ENCODE measurements at places on chromosomes 16 and 17.

- no peak for DNase-seq
Measured at GRCh38 chr17:58338841-58339754, 10.5 kb upstream of the TSPOAP1 start.

DNA sequence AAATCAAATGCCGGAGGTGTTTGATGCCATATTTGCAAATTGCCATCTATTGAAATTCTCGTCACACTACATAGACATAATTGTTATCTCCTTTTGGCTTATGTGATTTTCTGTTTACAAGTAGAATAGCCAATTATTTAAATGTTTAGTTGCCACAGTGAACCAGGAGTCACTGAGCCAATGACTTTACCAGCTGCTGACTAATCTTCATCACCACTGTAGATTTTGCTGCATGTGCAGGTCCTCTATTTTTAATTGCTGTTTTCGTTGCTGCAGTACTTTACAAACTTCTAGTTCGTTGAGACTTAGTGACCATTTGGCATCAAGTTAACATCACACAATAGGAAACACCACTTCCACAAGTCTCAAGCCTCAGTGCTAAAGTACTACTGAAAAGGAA, 22.8 kb downstream of the ABHD15 start:
- DNase-seq, result no peak

- DNase-seq, result no peak
Measured at GRCh38 chr17:80844418-80844990, 147.1 kb upstream of the CHMP6 start.

GRCh38 chr16:49861299-49861698, 5.4 kb upstream of the ZNF423 start:
- DNase-seq, result no peak

- no peak for DNase-seq
Measured at GRCh38 chr16:68272507-68273209, 8.3 kb downstream of the SLC7A6 start.

DNA sequence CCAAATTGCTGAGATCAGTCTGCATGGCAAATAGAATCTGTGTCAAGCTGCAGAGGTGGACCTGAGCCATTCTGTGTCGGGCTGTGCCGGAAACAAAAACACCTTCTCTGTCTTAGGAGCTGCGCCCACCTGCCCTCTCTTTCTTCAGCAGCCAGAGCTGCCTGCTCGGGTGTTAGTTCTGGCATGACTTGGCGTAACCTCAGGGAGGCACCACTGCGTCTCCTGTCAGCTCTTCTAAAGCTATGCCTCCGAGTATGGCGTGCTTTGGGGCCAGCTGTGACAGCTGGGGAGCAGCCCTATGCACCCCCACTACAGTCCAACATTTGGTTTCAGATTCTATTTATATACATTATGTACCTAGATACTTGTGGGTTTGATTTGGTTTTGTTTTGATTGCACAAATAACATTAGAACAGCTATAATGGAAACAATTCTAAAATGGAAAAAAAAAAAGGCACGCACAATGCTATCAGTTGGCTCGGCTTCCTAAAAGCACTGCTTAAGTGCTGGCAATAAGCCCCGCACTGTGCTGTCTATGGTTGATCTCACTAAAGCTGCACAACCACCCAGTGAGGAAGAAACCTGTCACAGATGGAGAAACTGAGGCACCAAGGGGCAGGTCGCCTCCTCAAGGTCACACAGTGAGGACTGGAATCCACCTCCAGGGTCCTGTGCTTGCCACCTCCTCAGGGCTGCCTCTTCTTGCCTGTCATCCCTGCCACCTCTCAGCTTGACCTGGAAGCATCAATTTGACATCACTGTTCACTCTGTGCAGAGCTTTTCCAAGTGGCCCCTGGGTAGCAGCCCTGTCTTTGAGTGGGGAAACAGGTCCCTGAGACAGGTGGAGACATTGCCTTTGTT, 18.7 kb upstream of the ADGRG1 start:
- peak; percentile 37 for DNase-seq

DNA sequence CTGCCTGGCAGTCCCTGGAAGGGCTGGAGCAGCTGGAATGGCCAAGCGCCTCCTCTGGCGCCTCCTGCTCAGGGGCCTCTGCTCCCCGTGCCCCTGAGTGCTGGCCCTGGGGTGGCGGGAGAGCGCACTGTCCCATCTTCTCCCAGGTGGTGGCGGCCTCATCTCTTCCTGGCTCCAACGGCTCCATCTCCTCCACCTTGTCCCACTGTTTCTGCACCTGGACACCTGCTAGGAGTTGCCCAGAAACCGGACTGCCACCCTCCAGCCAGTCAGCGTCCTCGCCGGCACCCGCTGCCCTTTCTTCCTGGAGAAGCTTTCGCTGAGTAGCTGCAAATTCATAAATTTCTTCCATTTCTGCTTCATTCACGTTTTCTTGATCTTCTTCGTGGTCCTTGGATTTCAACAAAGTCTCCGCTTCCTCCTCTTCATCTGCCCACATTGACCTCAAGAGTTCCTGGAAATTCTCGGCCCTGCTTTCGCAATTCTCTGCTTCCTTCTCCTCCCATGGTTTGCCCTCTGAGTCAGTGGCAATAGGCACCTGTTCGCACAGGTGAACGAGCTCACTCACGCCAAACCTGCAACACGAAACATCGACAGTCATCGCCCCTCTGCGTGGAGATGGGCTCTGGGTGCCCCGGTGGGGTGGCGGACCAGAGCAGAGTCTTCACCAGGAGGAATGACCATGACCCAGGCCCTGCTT, 13.7 kb upstream of the NLRC3 start:
- no peak for DNase-seq

GRCh38 chr16:7513429-7513828, 180.8 kb downstream of the RBFOX1 start:
- no peak for DNase-seq

- no peak for DNase-seq
Measured at GRCh38 chr17:79086609-79087427, 12.2 kb downstream of the ENGASE start.

DNA sequence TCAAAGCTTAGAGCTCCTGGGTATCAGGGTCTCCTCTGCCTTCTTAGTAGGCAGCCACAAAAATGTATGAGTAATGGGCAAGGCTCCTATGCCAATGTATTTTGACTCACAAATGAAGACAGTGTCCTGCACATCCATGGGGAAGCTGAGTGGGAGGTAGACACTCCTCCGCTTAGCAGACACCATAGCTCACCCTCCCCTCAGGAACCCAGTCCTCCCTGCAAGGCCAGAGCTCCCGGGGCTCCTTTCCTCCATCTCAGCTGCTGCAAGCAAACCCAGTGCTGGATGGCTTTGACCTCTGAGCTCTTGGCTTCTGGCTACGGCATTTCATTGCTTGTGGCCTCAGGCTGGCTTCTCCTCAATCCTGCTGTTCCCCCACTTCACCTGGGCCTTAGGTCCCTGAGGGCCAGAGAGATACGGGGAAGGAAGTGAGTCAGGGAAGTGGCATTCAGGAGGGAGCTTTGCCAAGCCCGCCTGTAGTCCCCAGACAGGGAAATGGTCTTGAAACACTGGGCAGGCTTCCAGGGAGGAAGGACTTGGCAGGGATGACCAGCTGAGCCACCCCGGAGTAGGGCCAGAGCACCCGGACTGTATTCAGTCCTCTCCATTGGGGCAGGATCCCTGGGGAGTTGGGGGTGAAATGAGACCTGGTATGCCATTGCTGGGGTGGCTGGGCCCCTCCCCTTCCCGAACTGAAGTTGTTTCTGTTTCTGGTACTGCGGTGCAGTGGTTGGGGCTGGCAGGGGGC, 4.5 kb downstream of the ABCC3 start:
- no peak for DNase-seq

- DNase-seq, result no peak
Measured at GRCh38 chr16:78693496-78693895, 594.0 kb downstream of the WWOX start.

GRCh38 chr17:67021196-67021595, 23.2 kb upstream of the CACNG1 start:
- no peak for DNase-seq

DNA sequence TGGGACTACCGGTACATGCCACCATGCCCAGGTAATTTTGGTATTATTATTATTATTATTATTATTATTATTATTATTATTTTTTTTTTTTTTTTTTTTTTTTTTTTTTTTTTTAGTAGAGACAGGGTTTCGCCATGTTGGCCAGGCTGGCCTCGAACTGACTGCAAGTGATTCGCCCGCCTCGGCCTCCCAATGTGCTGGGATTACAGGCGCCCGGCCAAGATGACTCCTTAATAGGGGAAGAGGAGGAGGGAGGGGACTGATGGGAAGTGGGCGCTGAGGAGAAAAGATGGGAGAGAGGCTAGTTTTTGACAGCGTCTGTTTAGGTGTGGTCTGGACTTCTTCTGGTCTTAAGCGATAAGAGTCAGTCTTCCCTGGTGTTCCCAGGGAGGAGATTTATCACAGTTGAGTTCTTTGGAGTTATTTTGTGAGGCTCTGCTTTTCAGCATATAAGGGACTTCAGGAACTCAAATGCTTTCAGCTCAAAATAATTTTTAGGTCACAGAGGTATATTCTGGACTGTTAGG, 34.4 kb upstream of the SLC5A10 start:
- no peak for DNase-seq
